ENCODE measurements at places on chromosomes 4 and X.

DNA sequence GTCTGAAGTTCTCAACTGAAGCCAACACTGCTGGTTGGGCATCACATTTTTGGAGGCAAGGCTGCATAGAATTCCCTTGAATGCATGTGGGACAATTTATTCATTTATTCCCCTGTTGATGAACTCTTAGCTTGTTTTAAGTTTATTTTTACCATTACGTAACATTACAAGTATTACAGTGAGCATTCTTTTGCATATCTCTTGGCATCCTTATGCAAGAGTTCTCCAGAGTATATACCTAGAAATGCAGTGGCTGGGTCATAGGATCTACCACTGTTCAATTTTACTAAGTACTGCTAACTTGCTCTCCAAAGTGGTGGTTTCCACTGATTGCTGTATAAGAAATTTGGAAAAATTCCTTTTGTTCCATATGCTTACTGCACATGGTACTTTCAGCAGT is 66.5 kb downstream of the UCHL1 start:
- no peak for DNase-seq

- DNase-seq = no peak
Observed at GRCh38 chrX:133646719-133647116, 231.4 kb upstream of the GPC4 start.

GRCh38 chr4:173910891-173911290 is 372.6 kb downstream of the FBXO8 start:
- no peak for DNase-seq

DNA sequence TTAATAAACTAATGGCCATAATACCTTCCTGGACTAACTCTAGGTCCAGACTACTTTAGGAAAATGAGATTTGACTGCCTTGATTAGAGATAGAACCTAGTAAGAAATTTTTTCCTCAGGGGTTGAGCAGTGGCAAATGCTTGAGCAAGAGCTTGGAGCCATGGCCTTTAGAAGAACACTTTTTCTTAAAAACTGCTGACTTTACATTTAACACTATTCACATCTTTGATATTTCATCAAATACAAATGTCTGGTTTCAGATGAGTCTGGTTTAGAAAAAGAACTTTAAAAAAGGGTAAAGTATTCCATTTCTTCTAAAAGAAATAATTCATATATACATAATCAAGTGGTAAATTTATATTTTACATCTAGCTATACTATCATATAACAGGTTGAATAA is 680.9 kb upstream of the PITX2 start:
- DNase-seq = no peak

DNA sequence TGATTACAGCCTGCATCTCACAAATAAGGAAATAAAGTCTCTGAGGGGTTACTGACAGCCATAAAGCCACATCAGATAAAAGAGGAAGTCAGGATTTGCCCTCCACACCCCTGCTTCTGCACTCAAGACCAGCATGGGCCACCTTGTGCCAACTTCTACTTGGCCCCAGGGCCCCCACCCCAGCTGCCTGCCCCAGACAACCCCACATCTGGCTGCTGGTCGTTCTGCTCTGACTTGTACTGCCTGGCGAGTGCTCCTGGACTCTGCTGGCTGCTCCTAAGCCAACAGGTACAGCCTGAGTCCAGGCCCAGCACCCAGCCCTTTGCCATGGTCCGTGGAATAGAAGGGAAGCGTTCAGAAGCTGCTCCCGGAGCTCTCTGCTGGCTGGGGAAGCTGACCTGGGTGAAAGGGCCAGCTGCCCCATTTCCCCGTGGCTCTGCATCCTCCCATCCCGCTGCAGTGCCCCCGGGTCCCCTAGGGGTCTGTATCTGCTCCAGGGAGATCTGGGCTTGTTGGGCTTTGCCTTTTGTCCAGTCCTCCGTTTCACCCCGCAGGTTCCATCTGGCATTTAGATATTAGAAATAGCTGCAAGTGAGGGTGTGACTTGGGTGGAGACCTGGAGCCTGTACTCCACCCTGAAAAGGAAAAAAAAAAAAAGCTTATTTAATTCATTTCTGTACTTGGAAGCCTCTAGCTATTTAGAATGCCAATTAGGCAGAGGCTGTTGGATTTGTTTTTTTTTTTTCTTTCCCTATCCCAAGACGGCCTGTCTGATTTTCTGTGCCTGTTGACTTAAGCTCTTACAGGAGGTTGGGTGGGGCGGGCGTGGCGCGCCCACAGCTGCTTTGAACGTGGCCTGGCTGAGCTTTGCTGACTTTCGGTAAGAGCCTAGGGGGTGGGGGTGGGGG is 194.7 kb downstream of the PTTG2 start:
- DNase-seq = peak; percentile 74

DNA sequence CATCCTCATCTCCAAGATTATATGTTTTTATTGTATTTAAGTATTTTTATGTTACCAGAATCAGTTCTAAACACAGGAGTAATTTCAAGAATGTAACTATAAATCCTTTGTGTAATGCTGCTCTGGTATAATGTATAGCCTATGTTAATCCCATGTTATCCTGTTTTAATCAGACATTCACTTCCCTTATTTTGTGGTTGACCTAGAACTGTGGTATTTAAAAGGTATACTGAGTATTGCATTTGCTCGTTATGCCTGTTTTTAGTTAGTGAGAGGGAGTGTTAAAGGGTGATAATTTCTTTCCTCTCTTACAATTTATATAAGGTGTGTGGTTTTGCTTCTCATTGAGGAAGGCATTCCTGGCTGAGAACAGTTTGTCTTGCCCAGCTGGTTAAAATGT is 26.2 kb downstream of the MTM1 start:
- no peak for DNase-seq

DNA sequence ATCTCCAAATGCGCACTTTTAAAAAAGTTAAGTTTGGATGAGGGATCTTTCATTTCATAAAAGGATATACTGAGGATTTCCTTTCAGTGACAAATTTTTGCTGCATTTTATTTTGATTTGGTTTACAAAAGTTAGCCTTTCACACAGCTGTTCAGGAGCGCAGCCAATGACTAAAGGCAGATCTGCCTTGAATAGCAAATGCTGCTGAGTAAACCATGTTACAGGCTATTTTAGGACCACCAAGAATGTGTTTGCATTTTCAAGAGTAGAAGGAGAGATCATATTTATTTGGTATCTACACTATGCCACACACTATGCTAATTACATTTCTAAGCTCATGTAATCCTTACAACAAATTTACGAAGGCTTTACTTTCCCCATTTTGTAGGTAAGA is 92.1 kb downstream of the MAMLD1 start:
- no peak for DNase-seq

GRCh38 chr4:20678400-20678799 is 21.9 kb upstream of the PACRGL start:
- DNase-seq = no peak

- DNase-seq = no peak
Observed at GRCh38 chrX:39516427-39516841, 581.3 kb downstream of the BCOR start.

GRCh38 chr4:101141855-101142254 is 205.5 kb downstream of the PPP3CA start:
- no peak for DNase-seq

DNA sequence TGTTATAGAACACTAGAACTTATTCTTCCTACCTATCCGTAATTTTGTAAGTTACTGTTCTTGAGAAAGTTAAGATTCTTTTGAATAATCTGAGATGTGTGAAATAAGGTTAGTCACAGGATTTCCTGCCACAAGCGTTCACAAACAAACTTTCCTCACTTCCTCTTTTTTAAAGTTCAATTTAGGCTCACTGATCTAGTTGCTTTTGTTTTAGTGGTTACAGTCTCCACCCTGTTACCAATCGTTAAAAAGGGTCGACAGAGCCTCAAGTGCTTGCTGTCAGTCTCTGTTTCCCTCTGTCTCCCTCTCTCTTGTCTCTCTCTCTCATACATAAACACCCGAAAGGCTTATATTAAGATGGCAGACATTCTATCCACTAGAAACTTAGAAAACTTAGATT is 35.9 kb upstream of the STK26 start:
- DNase-seq = no peak

DNA sequence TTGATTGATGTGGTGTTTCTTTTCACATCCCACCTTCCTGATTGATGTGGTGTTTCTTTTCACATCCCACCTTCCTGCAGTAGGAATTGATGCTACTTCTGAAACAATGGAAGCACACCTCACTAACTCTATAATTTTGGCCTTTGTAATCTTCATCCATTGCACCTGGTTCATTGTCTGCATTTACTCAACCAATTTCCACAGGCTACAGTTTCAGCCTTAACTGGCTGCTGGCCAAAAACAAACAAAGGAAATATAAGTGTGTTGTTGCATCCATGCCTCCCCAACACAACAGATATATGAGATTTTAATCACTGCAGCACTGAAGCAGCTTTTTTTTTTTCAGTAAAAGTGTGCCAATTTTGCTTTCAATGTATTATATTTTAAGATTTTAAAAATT is 867.6 kb upstream of the PCDH7 start:
- no peak for DNase-seq

DNA sequence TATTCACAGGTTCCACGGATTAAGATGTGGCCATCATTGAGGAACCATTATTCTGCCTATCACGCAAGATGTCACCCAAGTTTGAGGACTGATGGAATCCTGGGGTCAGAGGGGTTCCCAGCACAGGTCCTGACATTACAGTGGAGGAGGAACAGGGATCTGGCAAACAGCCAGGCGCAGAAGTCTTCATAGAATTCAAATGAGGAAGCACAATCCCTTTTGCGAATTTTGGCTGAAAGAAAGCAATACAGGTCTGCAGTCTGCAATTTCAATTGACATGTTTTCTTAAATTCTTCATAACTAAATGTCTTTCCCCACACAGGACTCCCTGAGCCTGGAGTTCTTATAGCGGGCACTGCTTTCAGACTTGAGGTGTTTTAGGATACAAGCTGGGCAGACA is 14.5 kb downstream of the DOCK11 start:
- DNase-seq = no peak

DNA sequence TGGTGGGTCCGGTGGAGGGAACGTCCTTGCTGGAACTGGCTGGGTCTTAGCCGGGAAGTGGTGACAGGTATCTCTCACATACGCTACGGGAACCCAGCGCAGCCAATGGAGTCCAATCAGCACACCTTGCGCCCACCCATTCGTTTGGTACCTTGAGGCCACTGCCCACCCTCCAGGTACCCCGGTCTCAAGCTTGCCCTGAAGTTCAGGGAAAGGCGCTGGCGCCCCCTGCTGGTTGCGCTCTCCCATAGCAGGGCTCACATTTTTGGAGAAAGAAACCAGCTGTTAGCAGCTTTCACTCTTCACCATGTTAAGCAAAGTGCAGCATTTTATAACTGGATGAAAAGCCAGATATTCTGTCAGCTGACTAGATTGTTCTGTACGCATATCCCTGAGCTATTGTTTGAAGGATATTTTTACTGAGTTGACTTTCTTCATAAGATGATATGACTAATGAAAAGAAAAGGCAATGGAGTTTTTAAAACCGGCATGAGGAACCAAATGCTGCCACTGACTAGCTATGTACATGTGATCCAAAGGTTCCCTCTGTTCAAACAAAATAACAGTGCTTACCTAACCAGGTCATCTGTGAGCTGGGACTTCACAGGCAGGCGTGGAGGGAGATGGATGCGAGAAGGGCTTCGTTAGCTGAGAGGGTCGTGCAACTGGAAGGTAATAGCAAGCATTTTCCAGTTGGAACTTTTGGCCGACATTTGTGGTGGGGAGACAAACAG is 43.7 kb downstream of the OTOP1 start:
- DNase-seq = peak; percentile 10

- DNase-seq = no peak
Observed at GRCh38 chrX:82658492-82658891, 849.6 kb upstream of the POU3F4 start.

GRCh38 chrX:36436361-36436760 is 516.8 kb downstream of the CFAP47 start:
- DNase-seq = no peak

DNA sequence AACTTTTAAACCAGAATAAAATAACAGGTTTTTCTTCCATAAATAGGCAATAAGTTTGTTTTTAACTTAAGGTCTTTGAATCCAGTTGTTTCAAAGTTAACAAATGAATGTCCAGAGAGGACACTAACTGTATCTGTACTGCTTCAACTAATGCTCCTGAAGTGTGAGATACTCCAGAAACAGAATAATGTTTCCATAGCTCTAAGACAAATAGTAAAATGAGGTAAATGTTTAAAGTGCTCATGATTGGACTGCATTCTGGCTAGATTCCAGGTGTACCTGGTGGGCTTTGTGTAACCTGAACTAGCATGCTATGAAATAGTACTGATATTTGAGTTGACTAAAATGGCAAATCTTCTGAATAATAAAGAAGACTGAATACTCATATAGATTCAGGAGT is 51.7 kb downstream of the METTL14 start:
- no peak for DNase-seq

GRCh38 chr4:48470570-48470969 is 12.6 kb upstream of the SLC10A4 start:
- no peak for DNase-seq

DNA sequence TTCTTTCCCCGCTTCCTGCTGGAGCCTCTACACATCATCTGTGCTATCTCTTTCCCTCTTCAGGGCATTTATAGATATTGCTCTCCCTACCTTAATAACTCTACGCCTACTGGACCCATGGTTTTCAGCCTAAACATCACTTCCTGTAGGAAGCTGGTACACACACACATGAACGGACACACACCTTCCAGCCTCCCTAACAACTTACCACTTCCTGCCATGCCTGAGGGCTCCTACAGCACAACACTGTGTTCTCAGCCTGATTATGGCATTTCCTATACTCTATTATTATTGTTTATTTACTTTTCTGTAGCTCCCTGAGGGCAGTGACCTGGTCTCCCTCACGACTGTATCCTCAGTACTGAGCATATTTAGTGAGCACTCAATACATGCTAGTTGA is 163.6 kb upstream of the MAP3K15 start:
- DNase-seq = no peak

DNA sequence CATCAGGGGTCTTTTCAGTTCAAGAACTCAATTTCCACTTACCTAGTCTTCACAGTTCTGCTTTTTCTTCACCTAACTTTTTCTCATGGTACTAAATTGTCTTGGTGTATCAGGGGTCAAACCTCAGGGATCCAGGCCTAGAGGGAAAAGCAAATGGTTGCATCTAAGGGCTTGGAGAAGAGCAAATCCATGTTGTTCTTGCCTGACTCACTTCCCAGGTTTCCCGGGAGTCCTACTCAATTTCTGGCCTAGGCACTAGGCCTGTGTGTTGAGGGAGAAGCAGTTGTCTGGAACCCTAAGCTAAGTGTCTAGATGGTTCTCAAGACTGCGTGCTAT is 191.9 kb upstream of the STK26 start:
- peak; percentile 7 for DNase-seq

GRCh38 chrX:44775726-44776125 is 68.1 kb upstream of the DUSP21 start:
- DNase-seq = no peak

- peak; percentile 28 for DNase-seq
Observed at GRCh38 chr4:31175242-31175910, 455.2 kb downstream of the PCDH7 start.

DNA sequence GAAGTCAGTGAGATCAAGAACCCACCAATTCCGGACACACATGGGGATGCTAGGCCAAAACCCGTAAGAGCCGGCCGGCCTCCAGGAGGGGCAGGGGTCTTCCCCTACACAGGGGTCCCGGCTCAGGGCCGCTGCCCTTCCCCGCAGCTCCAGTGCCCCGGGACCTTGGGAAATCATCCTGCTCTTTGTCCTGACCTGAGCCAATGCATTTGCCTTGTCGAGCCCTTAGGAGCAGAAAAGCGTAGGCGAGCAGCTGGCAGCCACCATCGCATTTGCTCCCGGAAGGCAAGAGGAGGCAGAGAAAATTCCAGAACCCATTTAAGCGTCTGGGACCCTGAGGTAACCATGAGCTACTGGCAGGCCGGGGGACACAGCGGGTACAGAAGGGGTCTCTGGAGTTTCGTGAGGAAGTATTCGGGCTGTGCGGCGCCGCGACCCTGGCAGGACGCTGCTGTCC is 7.4 kb upstream of the TNIP2 start:
- peak; percentile 47 for DNase-seq

- no peak for DNase-seq
Observed at GRCh38 chrX:16125520-16126149, 2.3 kb downstream of the GRPR start.
